ENCODE measurements at places on chromosomes 2 and 18.

- no peak for DNase-seq
Measured at GRCh38 chr18:23487738-23488570, 15.4 kb upstream of the RMC1 start.

GRCh38 chr2:86468162-86469033 is 27.2 kb downstream of the KDM3A start:
- no peak for DNase-seq

DNA sequence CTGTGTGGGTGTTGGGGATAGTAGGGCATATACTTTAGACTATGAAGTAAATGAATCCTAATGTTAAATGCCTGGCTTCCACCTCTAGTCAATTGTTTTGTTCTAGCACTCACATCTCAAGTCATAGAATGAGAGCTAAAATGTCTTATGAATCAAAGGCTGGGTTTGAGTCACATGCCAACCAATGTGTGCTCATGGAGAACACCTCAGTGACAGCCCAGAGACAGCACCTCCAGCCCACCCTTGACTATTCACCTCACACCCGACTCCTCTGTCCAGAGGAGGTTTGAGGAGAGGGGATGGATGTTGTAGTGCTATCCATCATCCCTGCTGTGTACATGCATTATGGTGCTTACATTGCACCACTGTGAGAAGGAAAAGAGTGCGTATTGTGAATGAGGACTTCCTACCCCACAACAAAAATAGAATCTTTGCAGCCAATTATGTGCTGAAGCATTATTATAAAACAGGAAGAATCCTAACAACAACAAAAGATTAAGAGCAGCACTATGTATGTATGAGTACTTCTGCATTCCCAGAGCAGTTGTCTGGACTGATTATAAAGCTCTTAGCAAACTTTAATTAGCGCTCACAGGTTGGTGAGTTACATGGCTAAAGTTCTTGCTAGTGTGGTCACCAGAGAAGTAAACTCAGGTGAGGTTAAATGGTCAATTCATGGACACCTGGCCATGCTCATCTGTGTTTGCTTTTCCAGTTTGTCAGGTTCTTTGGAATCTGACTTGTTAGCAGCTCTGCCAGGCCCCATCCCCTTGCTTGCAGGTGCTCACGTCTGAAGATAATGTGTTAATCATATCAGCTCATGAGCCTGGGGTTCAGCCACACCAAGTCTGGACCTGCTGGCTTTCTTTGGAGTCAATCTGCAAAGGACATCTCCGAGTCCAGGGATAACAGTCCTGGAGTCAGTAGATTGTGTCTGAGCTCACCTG is 55.3 kb upstream of the NABP1 start:
- no peak for DNase-seq

- DNase-seq, result peak; percentile 24
Measured at GRCh38 chr2:156437272-156437930, 1.2 kb downstream of the GPD2 start.

GRCh38 chr2:12883906-12884305 is 167.2 kb downstream of the TRIB2 start:
- DNase-seq, result no peak

GRCh38 chr18:48623468-48624235 is 84.8 kb downstream of the CTIF start:
- DNase-seq, result no peak

DNA sequence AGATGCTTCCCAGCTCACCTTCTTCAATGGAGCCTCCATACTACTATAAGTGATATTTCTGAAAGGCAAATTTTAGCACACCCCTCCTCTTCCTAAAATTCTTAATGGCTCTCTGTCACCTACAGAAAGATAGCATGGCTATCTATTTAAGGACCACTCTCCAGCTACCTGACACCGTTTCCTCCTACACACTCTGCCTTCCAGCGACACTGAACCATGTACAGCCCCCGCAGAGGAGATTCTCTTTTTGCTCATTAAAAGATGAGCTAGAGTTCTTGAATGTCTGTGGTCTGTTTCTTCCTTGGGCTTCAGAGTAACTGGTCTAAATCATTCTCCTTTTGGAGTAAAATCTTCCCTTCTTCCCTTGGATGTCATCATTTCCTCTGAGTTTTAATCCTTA is 38.4 kb upstream of the GAREM1 start:
- DNase-seq, result no peak

DNA sequence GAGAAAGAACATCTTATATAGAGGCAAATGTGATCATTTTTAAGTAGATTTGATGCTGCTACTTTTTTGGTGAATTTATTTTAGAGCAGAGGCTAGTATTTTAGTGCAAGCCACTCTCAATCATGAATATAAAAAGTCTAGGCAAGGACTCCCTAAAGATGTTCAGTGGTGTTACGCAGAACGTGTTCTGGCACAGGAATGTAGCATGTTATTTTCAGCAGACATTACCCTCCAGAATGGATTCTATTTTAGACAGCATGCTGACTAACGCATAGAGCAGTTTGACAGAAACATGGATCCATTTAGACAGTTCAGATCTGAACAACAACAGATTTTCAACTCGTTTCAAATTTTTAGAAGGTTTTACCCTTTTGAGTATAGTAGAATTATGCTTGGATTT is 54.1 kb downstream of the DSC3 start:
- DNase-seq, result no peak

DNA sequence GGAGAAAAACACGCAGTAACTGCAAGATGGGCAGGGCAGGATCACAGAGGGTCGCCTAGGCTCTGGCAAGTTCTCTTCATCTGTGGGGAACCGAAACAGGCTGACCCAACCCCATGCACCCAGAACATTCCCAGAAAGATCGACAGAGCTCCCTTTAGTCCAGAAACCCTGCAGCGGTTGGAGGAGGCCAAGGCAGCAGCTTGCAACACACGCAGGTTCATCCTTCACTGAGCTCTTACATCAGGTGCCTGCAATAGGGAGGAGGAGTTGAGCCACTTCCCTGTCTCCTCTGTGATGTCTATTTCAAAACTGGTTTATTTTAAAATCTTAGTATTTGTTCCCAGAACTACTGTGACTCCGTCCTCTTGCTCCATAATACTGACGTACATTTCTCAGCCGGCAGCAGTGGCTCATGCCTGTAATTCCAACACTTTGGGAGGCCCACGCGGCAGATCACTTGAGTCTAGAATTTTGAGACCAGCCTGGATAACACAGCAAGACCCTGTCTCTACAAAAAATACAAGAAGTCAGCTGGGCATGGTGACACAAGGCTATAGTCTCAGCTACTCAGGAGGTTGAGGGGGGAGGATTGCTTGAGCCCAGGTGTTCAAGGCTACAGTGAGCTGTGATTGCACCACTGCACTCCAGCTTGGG is 11.5 kb upstream of the SLC11A1 start:
- no peak for DNase-seq

GRCh38 chr2:38652431-38653273 is 13.3 kb upstream of the GALM start:
- DNase-seq, result no peak

- DNase-seq, result peak; percentile 46
Measured at GRCh38 chr2:187689372-187689771, 135.1 kb upstream of the TFPI start.

DNA sequence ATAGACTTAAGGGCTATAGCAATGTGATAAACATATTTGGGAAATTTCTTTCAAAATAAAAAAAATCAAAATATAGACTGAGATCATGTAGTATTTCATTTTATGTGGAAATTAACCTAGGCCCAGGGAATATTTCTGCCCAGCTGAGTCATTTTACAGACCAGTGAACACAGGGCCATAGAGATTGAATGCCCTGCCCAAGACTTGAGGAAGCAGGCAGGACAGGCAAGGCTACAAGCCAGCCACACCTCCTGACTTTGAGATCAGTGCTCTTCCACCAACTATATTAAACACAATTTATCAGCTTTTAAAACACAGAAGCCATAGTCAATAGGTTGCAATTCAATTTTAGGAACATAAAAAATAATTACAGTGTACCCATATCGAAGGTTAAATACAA is 12.9 kb downstream of the CCDC148 start:
- DNase-seq, result no peak

DNA sequence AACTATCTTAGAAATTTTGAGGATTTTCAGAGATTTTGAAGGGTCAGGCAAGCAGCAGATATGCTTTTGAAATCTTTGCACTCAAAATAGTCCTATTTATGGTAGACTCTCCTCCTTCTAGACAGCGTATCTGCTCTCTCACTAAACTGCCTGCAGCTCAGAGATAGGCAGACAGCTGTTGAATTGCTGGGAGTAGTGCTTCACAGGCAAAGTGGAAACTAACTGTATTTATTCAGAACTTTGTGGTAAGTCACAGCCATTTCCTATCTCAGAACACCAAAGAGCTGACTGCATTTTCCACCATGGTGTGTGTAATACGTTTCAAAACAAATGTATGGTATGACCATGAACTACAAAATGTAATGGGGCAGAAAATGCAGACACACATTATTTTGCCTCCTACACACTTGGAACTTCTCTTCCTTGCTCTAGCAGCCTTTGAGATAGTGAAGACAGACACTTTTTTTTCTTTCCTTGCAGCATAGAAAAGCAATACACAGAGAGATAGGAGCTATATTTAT is 352.4 kb downstream of the LRP1B start:
- no peak for DNase-seq

DNA sequence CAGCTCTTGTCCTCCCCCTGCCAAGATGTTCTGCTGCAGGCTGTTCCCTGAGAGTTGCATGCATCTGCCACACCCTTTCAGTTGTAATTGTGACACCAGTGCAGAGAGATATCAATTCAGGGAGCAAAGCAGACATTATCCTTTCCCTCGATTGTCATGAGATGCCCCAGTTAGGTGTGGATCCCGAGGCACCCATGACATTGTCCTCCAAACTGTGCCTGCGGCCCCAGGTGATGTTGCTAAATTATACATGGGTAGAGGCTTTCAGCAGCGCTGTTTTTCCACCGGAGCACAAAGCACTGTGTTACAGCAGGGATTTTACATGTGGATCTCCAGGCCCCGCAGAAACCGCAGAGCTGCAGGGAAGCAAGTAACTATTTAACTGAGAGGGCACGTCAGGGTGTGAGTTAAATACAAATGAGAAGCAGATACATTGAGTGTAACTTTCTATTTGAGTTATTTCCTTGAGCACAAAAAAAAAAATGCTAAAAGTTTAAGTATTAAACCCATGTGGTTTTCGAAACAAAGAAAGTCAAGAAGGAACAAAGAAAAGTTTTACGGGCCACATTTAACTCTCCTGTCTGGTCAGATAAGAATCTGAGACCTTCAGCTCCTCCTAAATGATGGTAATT is 90.3 kb upstream of the BCL2L11 start:
- no peak for DNase-seq

Measured in RKO (cell line).